ENCODE measurements at places on chromosomes 11 and 22.

GRCh38 chr11:19252394-19253152 lies 11.8 kb upstream of the E2F8 start:
- DNase-seq, result no peak

DNA sequence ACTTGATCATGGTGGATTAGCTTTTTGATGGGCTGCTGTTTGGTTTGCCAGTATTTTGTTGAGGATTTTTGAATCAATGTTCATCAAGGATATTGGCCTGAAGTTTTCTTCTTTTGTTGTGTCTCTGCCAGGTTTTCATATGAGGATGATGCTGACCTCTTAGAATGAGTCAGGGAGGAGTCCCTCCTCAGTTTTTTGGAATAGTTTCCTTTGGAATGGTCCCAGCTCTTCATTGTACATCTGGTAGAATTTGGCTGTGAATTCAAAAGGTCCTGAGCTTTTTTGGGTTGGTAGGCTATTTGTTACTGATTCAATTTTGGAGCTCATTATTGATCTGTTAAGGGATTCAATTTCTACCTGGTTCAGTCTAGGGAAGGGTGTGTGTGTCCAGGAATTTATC lies 78.1 kb downstream of the CTSC start:
- no peak for DNase-seq

- DNase-seq, result no peak
These were observed 20.1 kb upstream of the MCHR1 start for GRCh38 chr22:40659166-40659565.

- peak; percentile 72 for DNase-seq
These were observed at the start of gene PKNOX2 for GRCh38 chr11:125164422-125165110. TSS of gene PKNOX2 (plus strand) at chr11:125164751. CDS start at chr11:125351306, 186,555 bp downstream.

DNA sequence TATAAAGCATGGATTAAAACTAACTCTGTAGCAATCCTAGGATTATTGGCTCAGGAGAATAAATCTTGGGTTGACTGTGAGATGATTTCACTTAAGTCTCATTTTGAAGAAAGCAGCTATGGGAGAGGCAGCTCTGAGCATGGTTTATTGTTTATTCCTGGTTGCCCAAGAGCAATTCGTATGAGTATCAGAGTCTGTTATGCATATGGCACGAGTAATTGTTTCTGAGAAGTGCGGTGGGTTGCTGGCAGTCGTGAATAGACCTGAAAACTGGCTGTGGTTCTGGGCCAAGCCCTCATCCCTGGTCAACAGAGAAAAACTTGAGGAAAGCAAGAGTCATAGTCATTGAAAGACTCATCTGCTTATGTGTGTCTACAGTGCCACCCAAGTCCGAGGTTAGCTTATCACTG lies 26.8 kb downstream of the DIXDC1 start:
- DNase-seq, result no peak

- DNase-seq, result no peak
These were observed 2.9 kb downstream of the ALDH3B1 start for GRCh38 chr11:68012843-68013610.

- no peak for DNase-seq
These were observed 153.0 kb upstream of the FAT3 start for GRCh38 chr11:92071660-92072059.

- no peak for DNase-seq
These were observed 19.8 kb downstream of the PRMT3 start for GRCh38 chr11:20407344-20407743.

- DNase-seq, result no peak
These were observed 23.2 kb downstream of the MS4A4A start for GRCh38 chr11:60303661-60304060.

DNA sequence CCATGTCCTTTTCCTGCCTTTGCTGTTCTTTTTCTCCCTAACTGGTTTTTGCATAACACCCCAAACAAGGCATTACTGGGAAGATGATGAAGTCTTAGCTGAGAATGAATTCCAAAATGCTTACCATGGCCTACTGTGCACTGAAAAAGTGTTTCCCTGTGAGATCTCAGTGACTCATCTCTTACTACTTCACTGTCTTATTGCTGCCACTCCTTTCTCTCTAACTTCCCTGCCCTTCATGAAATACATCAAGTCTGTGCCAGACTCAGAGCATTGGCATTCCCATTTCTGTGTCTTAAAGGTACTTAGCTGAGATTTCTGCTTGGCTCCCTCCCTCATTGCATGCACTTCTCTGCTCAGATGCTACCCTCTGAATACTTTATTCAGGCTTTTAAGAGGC lies 49.1 kb upstream of the MUC15 start:
- no peak for DNase-seq

DNA sequence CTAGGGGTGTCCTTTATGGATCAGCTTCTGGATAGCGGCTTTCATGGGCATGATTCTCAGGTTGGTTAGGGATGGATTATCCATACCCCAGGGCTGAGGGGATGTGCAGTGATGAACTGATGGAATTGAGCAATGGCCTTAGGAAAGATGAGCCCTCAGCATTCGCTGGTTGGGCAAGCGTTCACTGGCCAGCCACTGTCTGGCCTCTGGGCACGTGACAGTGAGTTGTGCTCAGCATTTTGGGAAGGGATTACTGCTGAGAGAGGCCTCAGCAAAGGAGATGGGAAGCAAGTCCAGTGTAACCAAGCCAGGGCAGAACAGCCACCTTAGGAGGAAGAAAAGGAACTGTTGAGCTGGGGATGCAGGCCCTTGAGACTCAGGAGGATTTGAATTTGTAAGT lies 17.4 kb downstream of the UBASH3B start:
- no peak for DNase-seq

GRCh38 chr22:27756212-27756660 lies 45.3 kb downstream of the MN1 start:
- no peak for DNase-seq

- no peak for DNase-seq
These were observed 11.8 kb downstream of the ROBO3 start for GRCh38 chr11:124876818-124877630.

- no peak for DNase-seq
These were observed 72.5 kb downstream of the SWAP70 start for GRCh38 chr11:9736365-9736764.

GRCh38 chr11:71334191-71334590 lies 81.8 kb upstream of the SHANK2 start:
- no peak for DNase-seq

GRCh38 chr11:79249295-79249993 lies 191.4 kb downstream of the TENM4 start:
- no peak for DNase-seq

- DNase-seq, result no peak
These were observed 35.6 kb downstream of the PRDM11 start for GRCh38 chr11:45181889-45182550.

DNA sequence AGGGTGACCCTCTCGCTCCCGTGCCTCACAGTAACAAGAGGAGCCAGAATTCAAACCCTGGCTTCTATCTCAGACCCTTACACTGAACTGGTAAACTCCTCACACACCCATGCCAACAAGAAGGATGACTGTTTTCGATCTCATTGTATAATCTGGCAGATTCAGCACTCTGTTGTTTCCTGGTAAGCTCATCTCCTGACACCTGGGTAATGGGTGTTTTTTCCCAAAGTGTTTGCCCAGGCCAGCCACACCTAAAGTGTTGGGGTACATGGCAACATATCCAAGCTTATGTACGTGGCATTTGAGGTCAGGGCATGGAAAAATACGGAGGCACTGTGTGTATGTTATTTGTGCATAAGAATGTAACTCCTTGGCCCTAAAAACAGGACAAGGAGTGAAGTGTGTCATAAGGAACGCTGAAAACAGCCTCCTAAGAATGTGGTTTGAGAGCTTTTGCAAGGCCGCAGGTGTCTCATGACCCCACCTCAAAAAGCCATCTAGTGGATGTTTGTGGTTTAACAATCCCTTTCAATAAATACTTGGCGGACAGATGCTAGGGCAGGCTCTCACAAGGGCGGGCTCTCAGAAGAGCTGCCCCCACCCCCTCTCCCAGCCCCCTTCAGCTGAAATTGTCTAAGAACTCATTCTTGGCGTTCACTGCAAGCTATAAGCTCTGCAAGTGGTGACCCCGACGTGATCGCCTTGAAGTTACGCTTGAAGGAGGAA lies at the start of gene MS4A15:
Gene MS4A15 (plus strand): TSS at position 561 of the 726 bp plus-strand sequence. CDS start 6,867 bp downstream, outside the sequence.
- DNase-seq, result no peak
